ENCODE measurements at places on chromosomes 11 and 22.

DNA sequence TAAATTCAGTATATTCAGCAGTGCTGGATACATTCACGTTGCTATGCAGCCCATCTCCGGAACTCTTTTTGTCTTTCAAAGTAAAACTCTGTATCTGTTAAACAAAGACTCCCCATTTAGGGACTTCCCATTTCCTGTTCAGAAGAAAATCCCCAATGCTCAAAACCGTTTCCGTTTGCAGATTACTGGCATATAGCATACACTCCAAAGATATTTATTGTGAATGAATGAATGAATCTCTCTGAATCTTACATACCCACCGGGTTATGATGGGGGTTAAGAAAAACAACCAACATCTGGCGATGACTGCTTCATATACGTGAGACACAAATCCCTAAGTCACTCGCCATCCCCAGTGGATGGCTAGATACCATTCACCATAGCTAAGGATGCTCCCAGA, 1.6 kb downstream of the THY1 start:
- DNase-seq: no peak

- DNase-seq: no peak
Observed at GRCh38 chr22:30021881-30022619, 58.2 kb upstream of the HORMAD2 start.

GRCh38 chr11:77175869-77176539, 48.0 kb downstream of the MYO7A start:
- DNase-seq: no peak

DNA sequence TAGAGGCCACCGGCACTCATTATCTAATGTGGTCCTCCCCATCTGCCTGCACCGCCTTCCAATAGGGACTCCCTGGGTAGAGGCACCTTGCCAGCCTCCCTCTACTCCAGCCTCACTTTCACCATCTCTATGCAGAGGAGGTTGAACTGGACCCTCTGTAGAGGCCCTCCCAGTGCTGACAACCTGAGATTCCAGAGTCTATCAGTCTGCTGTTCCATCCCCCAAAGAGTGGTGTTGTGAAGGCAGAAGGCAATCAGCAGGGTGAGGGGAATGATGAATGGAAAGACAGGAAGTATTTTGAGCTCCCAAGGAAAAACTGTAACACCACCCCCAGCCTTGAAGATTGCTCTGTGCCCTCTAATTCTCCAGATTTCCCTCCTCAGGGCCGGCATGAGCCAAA, 77.9 kb downstream of the THAP12 start:
- DNase-seq: no peak

- DNase-seq: no peak
Observed at GRCh38 chr22:26463688-26464087, 19.9 kb downstream of the HPS4 start.

GRCh38 chr11:84855508-84856245, 771.5 kb downstream of the DLG2 start:
- DNase-seq: no peak

DNA sequence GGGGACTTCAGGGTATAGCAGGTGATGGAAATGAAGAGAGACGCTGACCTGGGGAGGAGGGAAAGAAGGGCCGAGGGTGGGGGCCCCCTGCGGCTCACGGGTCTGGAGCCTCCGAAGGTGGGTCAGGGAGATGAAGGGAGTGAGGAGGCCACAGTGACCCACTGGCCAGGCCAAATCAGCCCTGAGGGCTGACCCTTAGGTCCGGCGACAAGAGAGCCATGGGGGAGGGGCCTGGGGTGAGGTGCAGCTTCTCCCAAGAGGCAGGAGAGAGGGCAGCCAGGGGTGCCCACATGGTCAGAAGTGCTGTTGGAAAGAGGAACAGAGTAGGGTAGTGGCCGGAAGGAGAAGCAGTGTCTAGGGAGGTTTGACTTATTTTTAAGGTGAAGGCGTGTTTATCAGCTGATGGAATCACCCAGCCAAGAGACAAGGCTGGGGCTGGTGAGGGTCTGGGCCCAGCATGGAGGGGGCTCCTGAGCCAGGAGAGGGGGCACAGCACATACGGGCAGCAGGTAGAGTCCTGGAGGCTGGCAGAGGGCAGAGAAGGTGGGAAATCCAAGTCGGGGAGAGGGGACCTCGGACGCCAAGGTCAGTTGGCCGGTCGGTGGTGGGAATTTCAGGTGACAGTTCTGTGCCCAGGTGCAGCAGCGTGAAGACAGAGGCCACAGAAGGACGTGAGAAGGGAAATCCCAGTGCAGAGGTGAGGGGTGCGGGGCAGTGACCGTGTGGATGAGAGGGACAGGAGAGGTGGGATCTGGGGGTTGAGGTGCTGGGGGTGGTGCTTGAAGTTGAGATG, 49.0 kb downstream of the LINC01488 start:
- no peak for DNase-seq

All from NCI-H187 (cell line).